ENCODE measurements at places on chromosomes 1 and 21.

DNA sequence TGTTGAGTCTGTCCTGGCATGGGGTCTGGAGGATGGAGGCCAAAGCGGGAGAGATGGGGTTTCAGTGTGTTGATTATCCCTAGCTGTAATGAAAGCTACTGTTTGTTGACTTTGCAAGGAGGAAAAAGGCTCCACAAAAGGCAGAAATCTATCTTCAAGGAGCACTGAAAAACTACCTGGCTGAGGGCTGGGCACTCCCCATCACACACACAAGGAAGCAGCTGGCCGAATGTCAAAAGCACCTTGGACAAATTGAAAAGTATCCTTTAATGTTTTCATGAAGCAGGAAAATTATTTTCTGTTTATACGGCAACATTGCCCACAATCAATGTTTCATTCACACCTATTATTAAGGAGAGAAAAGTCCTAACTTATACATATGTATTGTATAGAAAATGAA lies 27.8 kb upstream of the PWP2 start:
- DNase-seq, result no peak

GRCh38 chr1:234918181-234918841 lies 210.3 kb downstream of the TOMM20 start:
- peak; percentile 86 for DNase-seq

DNA sequence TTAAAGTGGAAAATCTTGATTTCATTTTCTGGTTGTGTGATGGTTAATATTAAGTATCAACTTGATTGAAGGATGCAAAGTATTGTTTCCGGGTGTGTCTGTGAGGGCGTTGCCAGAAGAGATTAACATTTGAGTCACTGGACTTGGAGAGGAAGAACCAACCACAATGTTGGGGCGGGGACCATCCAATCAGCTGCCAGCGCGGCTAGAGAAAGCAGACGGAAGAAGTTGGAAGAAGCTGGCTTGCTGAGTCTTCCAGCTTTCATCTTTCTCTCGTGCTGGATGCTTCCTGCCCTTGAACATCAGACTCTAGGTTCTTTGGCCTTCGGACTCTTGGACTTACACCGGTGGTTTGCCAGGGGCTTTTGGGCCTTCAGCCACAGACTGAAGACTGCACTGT lies 832.6 kb upstream of the TMPRSS15 start:
- no peak for DNase-seq

- DNase-seq, result peak; percentile 83
Observed at GRCh38 chr1:93255222-93256079, 74.9 kb downstream of the CCDC18 start.

DNA sequence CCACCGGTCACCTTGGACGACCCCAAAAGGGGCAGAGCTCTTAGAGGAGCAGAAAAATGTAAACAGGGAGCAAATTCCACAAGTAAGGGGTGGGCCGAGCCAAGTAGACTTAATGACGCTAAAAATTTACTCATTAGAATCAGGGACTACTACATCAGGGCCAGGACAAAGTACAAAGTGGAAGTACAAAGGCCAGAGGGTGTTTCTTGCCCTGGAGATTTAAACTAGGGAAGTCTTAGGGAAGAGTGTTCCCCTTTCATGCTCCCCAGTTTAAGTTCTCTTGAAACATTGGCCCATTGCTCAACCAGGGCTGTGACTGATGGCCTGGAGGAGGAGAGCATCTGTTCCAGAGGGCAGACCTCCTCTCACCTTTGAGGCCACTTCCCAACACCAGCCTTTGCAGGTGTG lies 48.6 kb downstream of the BACH1 start:
- DNase-seq, result no peak

- no peak for DNase-seq
Observed at GRCh38 chr1:150387200-150387599, 23.3 kb downstream of the RPRD2 start.

Data from astrocyte (in vitro differentiated cells and primary cell).